ENCODE measurements at places on chromosomes 6 and 20.

GRCh38 chr20:51189814-51190782 lies 167.2 kb upstream of the KCNG1 start:
- DNase-seq, result no peak

- no peak for DNase-seq
Observed at GRCh38 chr6:100105919-100106529, 112.0 kb upstream of the MCHR2 start.

- no peak for DNase-seq
Observed at GRCh38 chr6:117399924-117400323, 25.8 kb downstream of the ROS1 start.

DNA sequence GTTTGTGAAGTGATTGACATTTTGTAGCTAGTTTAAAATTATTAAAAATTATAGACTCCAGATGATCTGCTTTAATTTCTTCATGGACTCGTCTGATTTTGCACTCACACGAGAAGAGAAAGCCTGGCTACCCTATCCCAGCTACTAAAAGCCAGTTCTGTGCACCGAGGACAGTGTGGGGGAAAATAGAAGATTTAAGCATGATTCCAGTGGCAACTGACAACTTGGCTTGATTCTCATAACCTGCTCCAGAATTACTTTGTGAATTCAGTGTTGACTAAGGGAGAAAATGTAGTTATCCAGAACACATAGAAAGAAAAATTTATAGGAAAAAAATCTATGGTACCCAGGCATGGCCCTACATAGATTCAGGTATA lies 88.7 kb downstream of the SNAP25 start:
- no peak for DNase-seq

GRCh38 chr6:70839286-70840266 lies 117.3 kb downstream of the B3GAT2 start:
- no peak for DNase-seq

DNA sequence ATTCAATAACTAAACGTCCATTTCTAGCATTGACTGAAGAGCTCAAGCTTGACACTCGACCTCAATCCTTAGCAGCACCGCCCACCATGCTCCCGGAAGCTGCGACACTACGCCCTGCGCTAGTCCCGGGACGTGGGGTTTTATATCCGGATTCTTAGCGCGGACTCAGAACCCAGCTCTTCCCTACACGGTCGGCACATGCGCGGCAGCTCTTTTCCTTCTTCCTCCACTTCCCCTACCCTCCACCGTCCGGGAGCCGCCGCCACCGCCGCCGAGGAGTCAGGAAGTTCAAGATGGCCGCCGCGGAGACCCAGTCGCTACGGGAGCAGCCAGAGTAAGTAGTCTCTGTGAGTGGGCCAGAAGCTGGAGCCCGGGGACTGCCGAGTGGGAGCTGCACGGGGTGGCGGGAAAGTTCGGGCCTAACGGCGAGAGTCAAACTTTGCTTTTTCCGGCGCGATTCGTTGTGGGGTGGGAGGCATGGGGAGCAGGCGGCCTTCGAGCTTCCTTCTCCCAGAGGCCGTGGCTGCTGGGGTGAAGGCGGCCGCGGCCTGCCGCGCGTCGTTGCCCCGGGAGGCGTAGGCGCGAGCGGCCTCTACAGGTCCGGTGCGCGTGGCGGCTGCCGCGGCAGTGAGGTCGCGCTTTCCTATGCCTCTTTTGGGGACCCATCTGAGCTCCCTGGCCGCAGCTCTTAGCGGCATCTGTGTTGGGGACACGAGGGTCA lies 57.6 kb downstream of the FAM217A start:
- DNase-seq, result peak; percentile 90

DNA sequence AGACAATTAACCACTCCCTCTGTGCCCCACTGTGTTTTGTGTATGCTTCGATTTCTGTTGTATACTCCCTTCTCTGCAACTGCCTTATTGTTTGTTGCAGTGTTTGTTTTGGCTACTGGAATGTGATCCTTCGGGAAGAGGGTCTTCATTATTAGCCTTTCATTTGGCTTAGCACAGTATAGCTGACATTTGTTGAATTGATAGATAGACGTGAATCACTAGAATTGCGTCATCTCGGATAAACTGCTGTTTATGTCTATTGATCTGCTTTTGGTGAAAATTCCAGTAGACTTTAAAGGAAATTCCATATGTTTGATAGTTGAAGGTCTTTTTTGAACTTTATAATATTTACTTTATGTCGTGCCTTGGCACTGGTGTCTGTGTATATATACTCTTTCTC lies 189.9 kb upstream of the EYA4 start:
- no peak for DNase-seq

DNA sequence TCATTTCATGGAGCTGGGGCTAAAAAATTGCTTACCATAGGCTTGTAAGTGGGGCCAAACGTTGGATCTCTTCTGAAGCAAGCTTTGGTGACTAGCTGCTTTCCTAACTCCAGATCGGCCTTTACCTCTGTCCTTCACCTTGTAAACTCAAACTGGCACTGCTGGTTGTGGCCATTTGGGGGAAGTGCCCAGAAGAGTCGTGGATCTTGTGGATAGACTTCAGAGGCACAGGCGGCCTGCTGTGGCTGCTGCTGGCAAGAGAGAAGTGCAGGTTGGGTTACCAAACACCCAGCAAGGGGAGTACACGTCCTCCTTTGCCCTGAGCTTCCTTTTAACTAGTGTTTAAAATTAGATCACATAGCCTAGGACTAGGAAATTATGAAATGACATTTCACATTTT lies 36.8 kb upstream of the KLHL31 start:
- DNase-seq, result no peak

GRCh38 chr6:166366921-166367320 lies 15.8 kb downstream of the MPC1 start:
- DNase-seq, result no peak

DNA sequence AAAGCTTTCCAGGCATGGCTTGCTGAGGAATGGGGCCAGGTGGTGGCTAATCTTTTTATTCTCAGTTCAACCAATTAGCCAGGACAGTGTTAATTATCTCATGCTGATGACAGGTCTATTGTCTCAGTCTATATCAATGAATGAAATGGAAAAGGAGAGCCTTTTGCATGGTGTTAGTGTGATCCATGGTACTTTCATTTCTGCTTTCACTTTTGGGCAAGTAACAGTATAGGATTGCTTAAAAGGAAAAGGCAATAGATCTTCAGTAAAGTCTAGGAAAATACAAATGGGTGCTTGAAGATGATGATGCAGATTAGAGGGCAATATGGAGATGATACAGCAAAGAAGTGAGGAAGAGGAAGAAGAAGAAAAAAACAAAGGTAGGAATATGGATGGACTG lies 430.3 kb downstream of the TFAP2A start:
- no peak for DNase-seq

- no peak for DNase-seq
Observed at GRCh38 chr6:53309059-53309900, 39.5 kb downstream of the ELOVL5 start.

DNA sequence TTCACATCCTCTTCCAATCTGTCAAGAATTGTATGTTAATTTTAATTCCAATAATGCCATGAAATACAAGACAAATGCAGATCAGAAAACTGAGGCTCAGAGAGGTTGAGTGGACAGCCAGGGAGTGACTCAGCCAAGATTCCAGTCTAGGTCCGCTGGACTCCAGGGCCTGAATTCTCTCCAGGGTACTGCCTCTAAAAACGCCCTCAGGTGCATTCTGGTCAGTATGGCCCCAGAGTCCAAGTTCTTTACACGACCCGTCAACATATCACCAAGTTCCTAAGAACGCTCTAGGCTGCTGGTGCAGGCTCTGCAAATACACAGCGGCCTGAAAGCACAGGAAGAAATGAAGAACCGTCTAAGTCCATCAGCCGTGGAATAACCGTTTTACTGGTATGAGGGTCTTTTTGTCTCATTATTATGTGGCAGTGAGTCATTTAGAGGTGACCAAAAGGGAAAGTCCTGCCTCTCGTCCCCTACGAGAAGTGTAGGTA lies 709 bp upstream of the ASXL1 start:
- DNase-seq, result no peak

GRCh38 chr6:35294308-35294945 lies 3.2 kb upstream of the DEF6 start:
- no peak for DNase-seq

GRCh38 chr20:56429941-56430340 lies 17.9 kb downstream of the CASS4 start:
- no peak for DNase-seq

DNA sequence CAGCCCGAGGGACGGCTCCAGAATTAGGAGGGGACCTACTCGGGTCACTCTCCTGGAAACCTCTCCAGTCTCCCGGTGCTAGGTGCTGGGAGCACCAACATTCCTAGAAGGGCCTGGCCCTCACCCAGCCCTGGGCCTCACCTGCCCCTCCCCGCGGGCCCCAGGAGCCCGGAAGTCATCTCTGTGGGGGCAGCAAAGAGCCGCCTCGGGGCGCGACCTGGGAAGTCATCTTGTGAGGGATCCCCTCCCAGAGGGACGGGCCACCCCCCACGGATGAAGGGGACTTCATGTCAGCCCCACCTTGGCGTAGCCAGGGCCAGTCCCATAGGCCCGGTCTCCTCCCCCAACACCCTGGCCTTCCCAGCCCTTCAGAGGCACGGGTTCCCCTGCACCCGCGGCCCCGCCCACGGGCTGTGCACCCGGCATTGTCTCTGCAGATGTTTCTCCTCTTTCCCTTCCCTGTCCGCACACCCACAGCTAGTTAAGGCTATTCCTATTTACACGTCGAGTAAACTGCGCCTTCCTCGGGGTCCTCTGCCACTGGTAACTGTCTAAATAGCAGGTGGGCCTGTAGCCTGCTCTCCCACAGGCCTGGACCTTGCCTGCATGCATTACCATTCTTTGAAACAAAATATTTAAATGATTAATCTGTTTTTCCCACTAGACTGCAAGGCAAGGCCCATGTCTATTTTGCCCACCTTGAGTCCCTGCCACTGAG lies 896 bp upstream of the RNASET2 start:
- peak; percentile 51 for DNase-seq

- no peak for DNase-seq
Observed at GRCh38 chr6:48782225-48782624, 671.2 kb upstream of the PTCHD4 start.

- DNase-seq, result no peak
Observed at GRCh38 chr6:73085443-73085871, 139.8 kb downstream of the KHDC1L start.
